Kasumi-1 (cell line): ENCODE measurements at places on chromosomes 7 and 10.

GRCh38 chr7:32298408-32299132, 191.6 kb downstream of the LSM5 start:
- DNase-seq, result no peak

DNA sequence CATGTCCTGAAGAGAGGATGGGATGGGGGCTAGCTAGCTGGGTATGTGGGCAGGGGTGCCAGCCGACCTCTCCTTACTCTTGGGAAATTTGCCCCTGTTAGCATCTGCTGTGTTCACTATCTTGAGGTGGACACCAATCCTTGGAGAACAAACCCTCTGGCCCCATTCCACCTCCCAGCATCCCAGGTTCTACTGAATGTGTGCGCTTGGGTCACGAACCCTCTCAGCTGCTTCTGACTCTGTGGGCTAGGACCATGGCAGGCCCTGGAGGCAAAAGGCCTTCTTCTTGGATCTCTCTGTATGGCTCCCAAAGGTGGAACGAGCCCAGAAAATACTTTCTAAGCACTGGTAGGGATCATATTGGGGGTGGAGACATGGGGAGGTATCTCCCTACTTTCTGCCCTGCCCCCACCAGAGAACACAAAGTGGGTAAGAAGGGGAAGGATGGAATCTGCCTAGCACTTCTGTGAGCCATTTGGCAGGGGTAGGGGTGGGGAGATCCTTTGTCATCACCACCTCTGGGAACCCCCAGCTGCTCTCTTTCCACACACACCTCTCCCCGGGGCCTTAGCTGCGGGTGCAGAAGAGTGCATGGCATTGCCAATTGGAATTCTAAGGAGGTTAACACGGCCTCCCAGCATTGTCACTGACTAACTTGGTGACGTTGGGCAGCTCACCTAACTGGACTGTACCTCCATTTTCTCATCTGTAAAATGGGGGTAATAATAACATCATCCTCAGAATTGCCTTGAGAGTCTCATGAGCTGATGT, 7.7 kb downstream of the UNC5B start:
- no peak for DNase-seq

DNA sequence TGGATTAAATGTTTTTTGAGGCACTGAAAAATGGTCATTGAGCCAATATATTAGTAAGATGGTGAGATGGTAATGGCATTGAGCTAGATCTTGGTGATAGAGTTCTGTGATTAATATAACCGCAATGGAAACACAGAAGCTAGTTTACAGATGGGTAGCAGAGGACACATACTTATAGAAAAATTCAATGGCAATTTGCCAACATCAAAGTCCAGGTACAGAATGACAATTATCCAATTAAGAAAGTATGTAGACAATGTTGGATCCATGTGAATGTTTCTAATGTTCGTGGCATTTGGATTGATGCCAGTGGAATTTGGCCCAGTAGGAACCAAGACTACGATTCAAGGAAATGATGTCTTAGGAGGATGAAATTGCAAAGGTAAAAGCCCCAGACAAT, 187.8 kb downstream of the GNAT3 start:
- no peak for DNase-seq

DNA sequence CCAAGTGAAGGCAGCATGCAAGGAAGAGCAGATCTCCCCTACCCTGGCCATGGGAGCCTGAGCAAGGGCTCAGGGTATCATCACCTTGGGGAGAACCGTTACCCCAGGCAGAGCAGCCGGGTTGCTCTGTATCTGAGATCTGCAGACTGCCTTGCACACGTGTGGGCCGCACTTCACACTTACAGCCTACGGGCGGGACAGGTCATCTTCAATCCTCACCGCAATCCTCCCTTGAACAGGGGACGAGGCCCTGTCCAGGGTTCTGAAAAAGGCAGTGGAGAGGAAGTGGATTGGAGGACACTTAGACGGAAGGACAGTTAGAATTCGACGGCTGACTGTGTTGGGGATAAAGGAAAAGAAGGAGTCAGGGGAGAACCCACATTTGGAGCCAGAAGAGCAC, 51.4 kb downstream of the NPS start:
- DNase-seq, result no peak

DNA sequence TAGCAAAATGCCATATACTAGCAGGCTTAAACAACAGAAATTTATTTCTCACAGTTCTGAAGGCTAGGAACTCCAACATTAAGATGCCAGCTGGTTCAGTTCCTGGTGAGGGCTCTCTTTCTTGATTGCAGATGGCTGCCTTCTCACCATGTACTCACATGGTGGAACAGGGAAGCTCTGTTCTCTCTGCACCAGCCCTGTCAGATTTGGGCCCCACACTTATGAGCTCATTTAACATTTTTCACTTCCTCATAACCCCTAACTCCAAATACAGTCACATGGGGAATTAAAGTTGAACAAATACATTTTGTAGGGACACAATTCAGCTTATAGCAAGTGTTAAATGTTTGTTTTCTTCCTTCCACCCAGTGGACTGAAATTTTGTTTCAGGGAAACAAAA, 218.6 kb upstream of the TAC1 start:
- DNase-seq, result no peak

GRCh38 chr10:11331046-11331577, 280.3 kb downstream of the USP6NL start:
- DNase-seq, result no peak

GRCh38 chr7:34622182-34622581, 35.8 kb upstream of the NPSR1 start:
- no peak for DNase-seq

- DNase-seq, result no peak
Observed at GRCh38 chr10:127832501-127832900, 60.2 kb downstream of the CLRN3 start.

- DNase-seq, result peak; percentile 61
Observed at GRCh38 chr10:119079599-119080520, 757 bp downstream of the EIF3A start.

DNA sequence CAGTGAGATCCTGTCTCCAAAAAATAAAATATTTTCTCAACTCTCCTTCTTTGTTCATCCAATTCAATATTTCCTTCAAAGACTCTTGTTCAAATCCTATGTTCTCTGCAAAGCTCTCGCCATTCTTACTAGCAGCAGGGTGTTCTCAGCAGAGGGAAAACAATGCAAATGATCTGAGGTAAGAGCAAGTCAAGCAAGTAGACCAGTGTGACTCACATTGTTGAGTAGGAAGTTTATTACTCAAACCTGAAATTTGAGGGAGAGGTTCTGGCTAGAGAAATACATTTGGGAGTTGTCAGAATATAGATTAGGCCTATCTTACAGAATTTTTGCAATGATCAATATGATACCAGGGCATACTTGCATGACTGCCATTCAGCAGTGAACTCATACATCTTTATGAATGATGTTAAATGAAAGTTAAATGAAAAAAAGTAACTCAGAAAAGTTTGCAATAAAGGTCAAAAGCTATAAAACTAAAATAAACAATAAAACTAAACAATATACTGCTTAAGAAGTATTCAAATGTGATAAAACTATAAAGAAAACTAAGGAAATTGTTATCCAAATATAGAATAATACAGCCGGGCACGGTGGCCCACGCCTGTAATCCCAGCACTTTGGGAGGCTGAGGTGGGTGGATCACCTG, 5.8 kb downstream of the IDE start:
- no peak for DNase-seq

GRCh38 chr10:119516381-119517234, 25.9 kb downstream of the RGS10 start:
- peak; percentile 95 for DNase-seq

- DNase-seq, result no peak
Observed at GRCh38 chr10:133487085-133487484, 33.3 kb downstream of the SCART1 start.

DNA sequence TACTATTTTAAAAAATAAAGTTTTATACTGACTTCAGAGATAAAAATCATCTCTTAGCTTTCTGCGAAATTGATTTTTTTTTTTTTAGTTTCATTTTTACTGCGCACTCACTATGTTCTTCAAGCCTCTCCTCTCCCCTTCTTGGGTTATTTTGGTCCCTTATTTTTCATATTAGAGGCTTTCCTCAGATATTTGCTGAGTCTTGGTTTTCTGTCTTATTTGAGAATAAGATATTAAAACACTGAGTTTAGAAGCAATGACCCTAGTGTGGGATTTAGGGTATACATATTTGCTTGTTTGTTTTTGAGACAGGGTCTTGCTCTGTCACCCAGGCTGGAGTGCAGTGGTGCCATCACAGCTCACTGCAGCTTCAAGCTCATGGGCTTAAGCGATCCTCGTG, 59.9 kb downstream of the SND1 start:
- no peak for DNase-seq

GRCh38 chr10:124224331-124225028, 131.1 kb upstream of the CHST15 start:
- no peak for DNase-seq

DNA sequence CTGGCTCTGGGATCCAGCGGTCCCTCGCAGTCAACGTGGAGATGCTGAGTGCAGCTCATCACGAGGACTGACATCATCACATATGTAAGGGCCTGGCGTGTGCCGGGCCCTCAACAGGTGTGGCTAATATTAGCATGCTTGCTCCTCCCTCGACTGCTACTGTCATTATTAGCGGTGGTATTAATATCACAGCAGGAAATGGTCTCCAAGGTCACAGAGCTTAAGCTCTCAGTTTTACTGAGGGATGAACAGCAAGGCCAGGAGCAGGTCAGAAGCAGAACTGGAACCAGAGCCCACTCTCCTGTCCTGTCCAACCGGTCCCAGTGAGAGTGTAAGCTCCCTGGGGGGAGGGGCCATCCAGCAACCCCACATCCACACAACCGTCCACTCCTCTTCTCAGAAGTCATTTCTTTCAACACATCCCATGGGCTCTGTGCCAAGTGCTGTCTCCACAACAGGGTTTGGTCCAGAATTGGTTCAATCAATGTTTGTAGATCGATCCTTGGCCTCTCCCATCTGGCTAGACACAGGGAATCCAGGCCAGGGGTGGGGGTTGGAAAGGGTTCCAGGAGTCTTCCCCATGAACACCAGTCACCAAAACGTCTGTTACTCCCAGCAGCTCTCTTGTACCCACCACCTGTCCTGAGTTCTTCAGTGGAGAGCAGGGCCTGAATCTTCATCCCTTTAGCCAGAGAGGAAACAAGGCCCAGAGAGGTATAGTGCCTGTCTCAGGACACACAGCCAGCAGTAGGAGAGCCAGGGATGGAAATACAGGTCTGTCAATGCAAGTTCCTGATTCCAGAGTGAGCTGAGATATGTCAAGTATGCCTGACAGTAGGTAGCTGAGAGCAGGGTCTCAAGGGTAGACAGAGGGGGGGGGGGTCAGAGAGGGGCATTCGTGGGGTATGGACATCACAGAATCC, 45.3 kb upstream of the ZMIZ1 start:
- no peak for DNase-seq

- DNase-seq, result no peak
Observed at GRCh38 chr7:77465256-77465655, 49.1 kb upstream of the GSAP start.
